T-helper 9 cell (primary cell): ENCODE measurements at places on chromosomes 13 and 19.

GRCh38 chr13:74907788-74908187 lies 574.2 kb downstream of the TBC1D4 start:
- DNase-seq = no peak

GRCh38 chr13:24270639-24271141 lies 38.7 kb upstream of the C1QTNF9 start:
- peak; percentile 43 for DNase-seq

DNA sequence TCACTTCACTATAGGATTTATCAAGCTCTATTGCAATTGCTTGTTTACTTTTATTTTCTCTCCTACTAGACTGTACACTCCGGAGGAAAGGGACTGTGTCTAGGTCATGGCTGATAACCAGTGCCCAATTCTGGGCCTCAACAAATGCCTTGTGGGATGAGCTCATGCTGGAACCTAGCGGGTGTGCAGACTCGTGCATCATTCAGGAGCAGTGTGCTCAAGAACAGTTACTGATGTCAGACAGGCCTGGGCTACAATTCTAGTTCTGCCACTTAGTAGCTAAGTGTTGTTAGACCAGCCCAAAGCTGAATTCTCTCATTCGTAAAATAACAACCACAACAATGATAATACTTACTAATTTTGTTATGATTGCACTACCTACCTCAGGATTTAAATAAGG lies 95.4 kb downstream of the CYSLTR2 start:
- DNase-seq = no peak

DNA sequence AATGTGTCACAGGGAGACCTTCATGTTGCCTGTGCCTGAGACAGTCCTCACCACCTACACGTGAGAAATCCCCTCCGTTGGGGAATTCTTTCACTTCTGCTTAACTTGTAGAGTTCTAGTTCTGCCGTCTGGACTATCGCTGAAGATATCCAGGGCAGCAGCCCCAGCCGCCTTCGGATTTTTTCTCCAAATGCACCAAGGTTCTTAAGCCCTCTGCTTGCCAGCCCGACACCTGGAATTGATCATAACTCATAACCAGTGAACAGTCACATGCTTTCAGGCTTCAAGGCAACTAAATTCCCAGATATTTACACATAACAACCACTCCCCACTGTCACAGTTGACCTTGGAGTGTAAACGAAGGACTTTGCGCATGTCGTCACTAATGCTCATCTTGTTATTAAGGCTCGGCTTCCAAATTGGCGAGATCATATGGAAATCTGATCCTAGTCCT lies 114.4 kb downstream of the RAB20 start:
- DNase-seq = no peak

DNA sequence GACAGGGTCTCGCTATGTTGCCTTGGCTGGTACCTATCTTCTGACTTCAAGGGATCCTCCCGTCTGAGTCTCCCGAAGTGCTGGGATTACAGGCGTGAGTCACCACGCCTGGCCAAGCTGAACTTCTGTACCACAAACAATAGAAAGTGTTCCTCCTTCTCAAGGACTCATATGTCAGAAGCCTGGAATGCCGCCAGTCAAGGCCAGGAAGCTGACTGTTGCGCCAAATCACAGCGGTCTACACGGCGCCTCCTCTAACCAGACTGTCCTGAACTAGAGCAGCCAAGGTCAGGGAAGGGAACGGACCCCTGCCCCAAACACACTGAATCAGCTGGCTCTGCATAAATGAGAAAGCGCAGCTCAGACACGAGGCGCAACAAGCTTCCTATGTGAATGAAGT lies 14.6 kb downstream of the RAB20 start:
- no peak for DNase-seq

- no peak for DNase-seq
These were observed 583 bp downstream of the CCDC61 start for GRCh38 chr19:45995715-45996385.

DNA sequence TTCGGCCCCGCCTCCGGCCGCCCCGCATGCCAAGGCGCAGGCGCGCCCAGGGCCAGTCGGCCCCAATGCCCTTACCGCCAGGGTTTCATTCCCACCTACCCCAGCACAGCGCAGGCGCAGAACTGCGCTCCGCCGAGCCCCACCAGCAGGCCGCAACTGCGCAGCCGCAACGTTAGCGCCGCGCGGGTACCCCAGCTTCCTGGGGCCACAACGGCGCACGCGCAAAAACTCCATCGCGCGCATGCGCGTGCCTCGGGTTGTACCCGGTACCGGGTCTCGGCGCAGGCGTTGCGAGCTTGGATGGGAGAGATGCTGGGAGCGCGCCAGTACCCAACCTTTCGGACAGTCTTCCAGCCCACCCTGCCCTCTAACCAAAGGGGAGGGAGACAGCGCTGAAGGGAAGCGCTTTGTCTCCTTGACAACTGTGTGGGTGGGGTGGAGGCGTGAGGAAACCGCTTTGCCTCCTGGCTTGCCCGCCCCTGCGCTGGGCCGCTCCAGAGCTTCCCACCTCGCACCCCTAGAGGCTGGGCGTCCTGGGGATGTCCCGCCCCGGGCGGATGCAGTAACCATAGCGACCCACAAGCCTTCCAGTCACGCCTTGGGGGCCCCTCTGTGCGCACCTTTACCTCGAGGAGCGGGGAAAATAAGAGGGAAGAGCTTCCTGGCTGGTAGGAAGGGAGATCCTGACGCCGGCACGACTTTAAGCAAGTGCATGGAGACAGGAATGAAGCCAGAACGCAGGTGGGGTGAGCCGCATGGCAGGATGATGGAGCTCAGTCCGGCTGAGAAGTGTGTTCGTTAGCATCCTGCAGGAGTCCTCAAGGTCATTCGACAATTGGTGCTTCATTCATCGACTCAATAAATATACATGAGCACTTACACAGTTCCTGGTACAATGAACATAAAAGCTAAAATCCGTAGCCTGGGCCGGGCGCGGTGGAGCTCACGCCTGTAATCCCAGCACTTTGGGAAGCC lies 525 bp upstream of the MYPOP start:
- DNase-seq = peak; percentile 99

DNA sequence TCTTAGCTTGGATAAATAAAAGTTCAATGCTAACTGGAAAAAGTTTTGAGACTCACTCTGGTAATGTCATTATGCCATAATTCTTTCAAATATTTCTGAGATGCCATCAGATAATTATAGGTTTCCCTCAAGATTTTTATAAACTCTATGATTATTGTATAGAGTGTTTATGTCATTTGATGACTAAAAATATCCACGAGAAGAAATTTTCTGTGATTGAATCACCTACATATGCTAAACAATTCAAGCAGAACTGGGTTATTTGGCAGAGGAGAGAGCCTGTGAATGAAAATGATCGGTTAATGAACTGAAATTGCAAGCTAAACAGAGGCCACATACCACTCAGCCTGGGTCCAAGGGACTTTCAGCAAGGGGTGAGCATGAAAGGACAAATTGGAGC lies 92.6 kb upstream of the TSC22D1 start:
- no peak for DNase-seq

- DNase-seq = no peak
These were observed 60.8 kb downstream of the CCNA1 start for GRCh38 chr13:36493046-36493445.

DNA sequence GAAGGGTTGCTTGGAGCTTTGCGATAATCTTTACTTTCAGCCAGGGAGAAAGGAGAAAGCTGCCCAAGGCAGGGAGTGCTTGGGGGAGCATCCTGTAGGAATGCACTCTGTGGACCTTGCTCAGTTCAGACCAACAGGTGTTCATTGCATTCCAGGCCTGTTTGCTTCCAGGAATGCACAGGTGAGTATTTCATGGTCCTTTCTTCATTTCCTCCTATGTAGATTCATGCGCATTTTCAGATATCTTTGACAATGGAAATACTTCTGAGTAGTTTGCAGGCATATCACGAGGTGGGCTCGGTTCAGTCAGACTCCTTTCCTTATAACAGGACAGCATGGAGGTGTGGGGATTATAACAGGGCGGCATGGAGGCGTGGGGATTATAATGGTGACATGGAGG lies 254.8 kb downstream of the FGF9 start:
- no peak for DNase-seq

DNA sequence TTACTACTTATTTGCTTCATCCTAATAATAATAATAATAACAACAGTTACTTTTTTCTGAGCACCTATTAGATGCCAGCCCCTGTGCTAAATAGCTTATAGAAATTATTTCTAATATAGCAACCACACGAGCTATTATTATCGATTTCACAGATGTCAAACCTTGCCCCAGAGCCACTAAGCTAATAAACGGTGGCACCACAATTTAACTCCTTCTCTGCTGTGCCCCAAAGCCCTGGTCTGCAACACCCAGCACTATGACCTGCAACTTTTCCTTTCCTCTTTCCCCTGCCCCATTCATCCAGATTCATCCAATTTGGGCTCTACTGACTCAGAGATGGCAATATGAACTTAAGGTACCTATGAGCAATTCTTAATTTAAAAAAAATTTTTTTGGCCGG lies 6.4 kb downstream of the RFX2 start:
- no peak for DNase-seq

DNA sequence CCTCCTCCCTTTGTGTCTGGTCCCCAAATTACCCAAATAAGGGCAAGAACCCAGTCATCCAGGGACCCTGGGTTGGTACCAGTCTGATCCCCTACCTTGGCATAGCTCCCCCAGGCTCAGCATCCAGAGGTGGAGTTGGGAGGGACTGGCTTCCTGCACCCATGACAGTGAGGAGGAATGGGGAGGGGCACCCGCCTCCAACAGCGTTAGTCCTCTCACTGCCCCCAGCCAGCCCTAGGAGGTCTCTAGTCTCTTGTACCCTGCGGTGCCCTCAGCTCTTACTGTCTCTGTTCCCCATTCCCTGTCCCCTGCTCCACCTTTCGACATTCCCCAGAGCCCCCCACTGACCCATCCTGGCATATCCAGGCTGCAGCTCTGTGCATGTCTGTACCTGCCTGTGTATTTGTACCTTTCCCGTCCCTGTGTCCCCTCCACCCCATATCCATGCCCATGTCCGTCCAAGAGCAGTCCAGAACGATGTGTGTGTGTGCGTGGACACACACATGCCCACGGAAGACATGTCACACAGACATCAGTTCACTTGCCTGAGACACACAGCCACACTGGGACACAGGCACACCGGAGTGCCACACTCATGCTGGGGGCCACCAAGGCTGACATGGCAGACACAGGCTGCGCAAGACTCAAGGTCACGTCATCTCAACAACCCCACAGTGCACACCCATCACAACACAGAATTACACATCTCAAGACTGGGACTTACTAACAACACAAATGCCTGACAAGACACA lies 17.8 kb downstream of the ERFL start:
- DNase-seq = no peak

GRCh38 chr19:16373989-16374388 lies 49.4 kb downstream of the KLF2 start:
- DNase-seq = no peak

DNA sequence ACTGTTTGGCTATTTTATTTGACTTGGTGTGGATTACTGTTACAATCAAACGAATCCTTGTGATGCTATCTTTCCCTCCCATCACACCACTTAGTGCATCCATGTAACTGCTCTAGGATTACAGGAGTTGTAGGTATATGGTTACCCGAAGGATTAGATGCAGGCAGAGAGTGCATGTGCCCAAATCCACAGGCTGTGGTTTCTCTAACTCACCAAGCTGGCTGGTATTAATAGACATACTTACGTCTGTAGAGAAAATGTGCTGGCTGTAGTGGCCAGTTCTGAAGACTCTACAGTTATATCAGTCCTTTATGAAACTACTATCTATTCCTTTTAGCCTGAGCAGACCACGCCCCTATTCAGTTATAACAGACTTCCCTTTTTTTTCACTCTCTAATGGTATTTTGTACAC lies 1.1 kb upstream of the HMGB1 start:
- DNase-seq = no peak

DNA sequence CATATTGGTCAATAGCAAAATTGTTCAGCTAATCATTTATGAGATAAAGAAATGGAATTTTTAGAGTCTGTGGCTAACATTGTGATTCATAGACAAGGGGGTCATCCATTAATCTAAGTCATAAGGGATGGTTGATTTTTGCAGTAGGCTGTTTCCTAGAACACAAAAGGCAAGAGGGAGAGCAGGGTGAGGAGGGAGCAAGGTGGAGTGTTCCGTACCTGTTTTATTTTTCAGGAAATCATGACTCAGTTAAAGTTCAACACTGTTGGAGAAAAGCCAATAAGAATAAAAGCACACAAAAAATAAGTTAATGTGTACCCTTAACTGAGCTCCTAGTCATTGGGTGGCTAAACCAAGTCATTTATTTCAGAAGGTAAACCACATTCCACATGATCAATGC lies 512.4 kb upstream of the ATXN8OS start:
- no peak for DNase-seq

DNA sequence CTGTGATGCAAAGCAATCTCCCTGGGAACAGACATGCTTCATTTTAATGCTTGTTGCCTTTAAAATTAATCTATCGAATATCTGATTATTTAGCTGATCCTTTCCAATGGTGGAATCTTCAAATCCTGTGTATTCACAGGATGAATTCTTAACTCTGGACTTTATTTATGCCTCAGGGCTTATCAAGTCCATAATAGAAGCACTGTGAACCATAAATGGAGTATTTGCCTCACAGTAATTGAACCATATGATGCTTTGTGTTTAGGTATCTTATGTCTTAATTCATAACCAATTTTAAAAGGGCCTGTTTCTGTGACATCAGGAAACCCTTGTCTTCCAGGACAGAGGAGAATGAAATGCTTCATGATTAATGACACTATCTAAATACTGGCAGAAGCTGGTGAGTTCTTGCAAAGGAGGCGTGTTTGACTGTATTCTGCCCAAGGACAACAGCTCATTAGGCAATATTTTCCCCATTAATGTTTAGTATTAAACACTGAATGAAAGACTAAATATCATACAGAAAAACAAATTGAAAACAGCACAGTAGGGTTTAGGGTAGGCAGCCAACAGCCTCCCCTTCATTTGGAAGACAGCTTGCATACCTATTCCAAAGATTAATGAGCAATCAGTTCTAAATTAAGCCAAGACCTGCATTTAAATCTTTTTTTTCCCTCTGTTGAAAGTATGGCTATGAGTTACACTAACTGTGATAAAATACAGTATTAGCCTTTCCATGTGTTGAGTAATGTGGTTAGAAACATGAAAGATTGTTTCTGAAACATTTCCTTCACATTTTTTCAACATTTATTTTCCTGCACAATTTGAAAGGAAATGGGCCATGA lies 709.4 kb downstream of the PCDH9 start:
- no peak for DNase-seq
